ENCODE measurements at places on chromosomes 12 and 14.

DNA sequence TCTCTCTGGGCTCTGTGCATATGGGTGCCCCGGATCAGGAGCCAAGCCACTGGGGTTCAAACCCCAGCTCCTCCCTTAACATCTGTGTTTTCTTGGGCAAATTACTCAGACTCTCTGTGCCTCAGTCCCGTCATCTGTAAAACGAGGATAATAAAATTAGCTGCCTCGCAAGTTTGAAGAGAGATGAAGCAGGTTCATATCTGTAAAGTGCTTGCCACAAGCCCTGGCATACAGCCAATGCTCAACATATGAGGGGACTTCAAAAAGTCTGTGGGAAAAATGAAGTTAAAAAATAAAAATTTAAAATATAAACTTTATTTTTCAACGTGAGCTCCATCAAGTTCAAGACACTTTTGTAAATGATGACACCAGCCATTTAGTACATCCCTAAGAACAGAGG, 276.7 kb downstream of the FOXN3 start:
- no peak for DNase-seq

DNA sequence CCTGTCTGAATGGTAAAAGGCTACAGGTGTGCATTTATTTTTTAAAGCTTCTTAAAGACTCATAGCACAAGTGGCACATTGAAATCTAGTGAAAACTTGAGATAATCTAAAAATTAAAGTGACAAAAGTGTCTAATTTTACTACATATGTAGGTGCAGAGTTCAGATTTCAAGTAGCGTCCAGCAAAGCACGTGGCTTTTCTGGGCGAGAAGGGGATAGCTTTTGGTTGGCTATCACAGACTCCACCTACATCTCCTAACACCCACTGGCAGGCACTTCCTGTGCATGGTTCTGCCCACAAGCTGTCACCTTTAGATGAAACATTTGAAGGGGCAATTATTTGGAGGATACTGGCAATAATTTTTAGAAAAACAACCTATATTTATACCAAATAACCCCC, 1.9 kb upstream of the PITPNM2 start:
- peak; percentile 21 for DNase-seq

GRCh38 chr14:69671365-69672030, 60.1 kb downstream of the SUSD6 start:
- no peak for DNase-seq

GRCh38 chr12:113935459-113935858, 30.7 kb downstream of the RBM19 start:
- DNase-seq: no peak

DNA sequence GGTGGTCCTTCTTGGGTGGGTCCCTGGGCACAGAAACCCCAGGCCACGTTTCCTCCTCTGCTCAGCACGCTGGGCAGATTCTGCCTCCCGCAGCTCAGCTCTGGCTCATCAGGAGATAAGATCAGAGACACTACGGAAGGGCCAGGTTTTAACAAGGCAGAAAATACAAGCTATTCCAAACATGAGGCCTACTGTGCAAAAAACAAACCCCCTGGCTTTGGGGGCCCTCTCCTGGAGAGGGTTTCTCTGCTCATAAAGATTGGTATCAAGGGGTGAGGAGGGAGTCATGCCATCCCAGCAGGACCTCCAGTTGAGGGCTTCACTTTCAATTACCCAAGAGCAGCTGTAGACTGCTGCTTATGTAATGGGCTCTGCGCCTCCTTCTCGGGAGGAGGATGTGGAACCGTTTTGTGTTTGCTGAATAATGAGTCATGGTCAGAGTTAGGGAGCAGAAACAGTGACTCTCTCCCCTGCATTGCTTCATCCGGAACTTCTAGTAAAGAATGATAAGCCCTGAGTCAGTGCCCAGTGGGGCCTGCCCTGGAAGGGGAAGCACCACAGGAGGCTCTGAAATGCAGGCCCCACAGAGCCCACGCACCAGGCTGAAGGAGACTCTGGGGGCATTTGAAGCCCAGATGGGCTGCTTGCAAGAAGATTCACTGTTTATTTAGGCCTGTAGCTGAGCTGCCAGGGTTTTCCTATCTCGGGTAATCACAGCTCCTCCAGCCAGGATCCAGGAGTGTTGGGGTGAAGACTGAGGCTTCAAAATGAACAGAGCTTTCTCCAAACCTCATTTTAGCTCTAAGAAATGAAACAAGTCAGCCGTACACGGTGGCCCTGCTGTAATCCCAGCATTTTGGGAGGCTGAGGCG, 79.3 kb downstream of the SSPN start:
- peak; percentile 58 for DNase-seq

- DNase-seq: no peak
Measured at GRCh38 chr12:109777544-109777943, 55.7 kb downstream of the TRPV4 start.

GRCh38 chr14:68014771-68015170, 195.2 kb downstream of the RAD51B start:
- DNase-seq: no peak

DNA sequence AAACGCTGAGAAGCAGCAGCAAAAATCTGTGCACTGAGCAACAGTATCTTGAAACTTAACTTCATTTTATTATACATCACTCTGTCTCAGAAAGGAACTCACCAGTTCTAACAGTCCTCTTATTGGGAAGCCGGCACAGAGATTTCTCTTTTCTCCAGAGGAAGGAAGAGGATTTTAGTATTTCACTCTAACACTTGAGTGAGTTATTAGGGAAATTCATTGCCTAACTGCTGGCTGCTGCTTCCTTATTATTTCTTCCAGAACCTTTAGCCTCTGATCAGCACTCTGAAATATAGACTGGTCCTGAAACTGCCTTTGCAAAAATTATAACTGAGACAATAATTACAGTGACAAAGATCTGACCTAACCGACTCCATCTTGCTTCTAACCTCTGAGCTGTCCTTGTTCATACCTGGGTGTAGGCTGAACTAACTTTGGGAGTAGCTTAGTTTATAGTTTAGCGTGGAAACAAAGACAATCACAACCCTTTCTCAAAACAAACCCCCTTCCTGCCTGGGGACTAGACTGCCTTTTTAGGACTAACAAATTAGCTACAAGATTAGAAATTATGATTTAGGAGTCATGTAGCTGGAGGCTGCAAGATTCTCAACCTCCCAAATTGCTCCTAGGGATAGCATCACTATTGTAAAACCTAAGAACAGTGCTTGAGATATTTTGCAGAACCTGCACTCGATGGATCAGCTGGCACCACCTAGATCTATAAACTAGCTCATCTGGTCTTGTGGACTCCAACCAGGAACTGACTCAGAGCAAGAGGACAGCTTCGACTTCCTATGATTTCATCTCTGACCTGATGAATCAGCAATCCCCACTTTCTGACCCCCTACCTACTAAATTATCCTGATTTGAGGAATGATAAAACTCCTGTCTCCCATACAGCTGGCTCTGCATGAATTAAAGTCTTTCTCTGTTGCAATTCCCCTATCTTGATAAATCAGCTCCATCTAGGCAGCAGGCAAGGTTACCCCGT, 117.5 kb downstream of the DYRK2 start:
- DNase-seq: no peak

- DNase-seq: no peak
Measured at GRCh38 chr12:70068743-70069142, 174.5 kb upstream of the CNOT2 start.

DNA sequence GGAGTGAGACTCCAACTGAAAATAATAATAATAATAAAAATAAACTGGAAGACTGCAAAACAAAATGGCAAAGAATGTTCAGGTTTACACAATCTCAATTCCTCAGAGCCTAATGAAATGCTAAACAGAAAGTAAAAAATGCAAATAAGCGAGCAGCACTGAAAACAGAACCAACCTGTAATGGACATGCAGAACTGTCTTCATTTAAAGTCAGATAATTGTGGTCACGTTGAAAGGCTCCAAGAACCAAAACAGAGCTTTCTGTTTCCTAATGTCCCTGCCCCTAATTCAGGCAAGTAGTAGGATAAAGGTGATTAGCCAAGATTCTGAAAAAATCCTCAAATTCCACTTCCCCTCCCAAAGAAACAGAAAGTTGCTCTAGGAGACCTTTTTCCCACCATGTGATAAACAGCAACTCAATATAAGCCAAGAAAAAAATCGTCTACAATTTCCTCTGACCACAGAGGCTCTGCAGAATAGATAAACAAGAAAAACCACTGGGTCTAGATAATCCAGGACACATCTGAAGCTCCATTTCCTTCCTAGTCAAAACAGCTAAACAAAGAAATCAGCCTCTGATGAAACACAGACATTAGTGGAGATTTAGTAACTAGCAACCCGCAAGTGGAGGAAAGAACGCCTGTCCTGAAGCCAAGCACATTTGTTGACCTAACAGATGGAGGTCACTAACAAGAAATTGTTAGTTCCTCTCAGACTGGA, 3.0 kb downstream of the MIS18BP1 start:
- DNase-seq: no peak

- no peak for DNase-seq
Measured at GRCh38 chr14:100176811-100177327, 17.4 kb upstream of the DEGS2 start.

GRCh38 chr12:51346581-51346980, at the start of gene CELA1:
TSS of gene CELA1 (minus strand) at chr12:51346679. CDS start at chr12:51346638, 41 bp downstream.
- DNase-seq: no peak

DNA sequence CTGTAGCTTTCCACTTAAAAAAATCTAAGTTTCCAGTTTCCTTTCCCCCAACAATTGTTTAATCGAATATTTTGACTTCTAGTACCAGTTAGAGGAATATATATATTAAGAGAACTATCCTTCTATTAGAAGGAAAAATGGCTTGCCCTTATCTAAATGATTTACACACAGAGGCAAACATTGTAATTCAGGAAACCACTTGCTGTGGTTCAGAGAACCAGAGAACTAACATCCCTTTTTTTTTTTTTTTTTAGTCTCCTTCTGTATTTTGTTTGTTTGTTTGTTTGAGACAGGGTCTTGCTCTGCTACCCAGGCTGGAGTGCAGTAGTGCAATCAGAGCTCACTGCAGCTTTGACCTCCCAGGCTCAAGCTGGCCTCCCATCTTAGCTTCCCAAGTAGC, 746.6 kb downstream of the VRK1 start:
- no peak for DNase-seq

DNA sequence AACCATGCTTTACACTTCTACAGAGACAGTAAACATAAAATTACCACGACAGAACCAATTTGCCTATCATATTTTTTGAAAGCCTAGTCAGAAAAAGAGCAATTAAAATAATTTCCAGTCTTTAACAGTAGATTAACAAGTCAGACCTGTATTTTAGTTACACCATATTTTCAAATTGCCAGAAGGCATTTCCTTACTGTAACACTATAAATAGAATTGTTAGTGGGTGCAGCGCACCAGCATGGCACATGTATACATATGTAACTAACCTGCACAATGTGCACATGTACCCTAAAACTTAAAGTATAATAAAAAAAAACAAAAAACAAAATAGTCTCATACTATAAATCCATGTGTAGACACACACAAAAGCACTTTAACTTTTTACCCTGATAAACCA, 16.0 kb downstream of the SOS2 start:
- DNase-seq: no peak

Measured in ecto neural progenitor cell (in vitro differentiated cells).